ENCODE measurements at places on chromosomes 11 and 22. TPM values are rescaled to one million over a fixed set of nuclear protein-coding genes. Genes with fewer than 3 reads are reported as not detected.

The TMEM132A gene
- 0.47 TPM for total RNA-seq

The MPZL2 gene
- 5.5 TPM for total RNA-seq

The C11orf86 gene
- not detected for total RNA-seq

The DGAT2 gene
- 0.77 TPM for total RNA-seq

The SLN gene
- not detected for total RNA-seq

The RBMXL2 gene
- not detected for total RNA-seq

The CCDC86 gene
- total RNA-seq = 19.2 TPM

The LSP1 gene
- 687 TPM for total RNA-seq

The TBX1 gene
- total RNA-seq = not detected

The CARD16 gene
- 98.8 TPM for total RNA-seq

The LINC01488 gene
- total RNA-seq = not detected

The OR2AT4 gene
- not detected for total RNA-seq

The KCNQ1OT1 gene
- 0.22 TPM for total RNA-seq

The TEF gene
- 3.4 TPM for total RNA-seq

The TRIM48 gene
- total RNA-seq = not detected

The CHADL gene
- total RNA-seq = 0.17 TPM

The TEX54 gene
- not detected for total RNA-seq

The GAB2 gene
- total RNA-seq = 15.9 TPM

The SAAL1 gene
- total RNA-seq = 26.6 TPM

The OR52K2 gene
- total RNA-seq = not detected

The CARD18 gene
- not detected for total RNA-seq

The TMEM121B gene
- 0.05 TPM for total RNA-seq

The THY1 gene
- total RNA-seq = 0.15 TPM

The RNF215 gene
- 9.9 TPM for total RNA-seq

The DDI1 gene
- not detected for total RNA-seq

The CHRNA10 gene
- 3.1 TPM for total RNA-seq

The DBX1 gene
- total RNA-seq = not detected

The BRMS1 gene
- total RNA-seq = 47.4 TPM

The TRPC6 gene
- total RNA-seq = not detected

The NXPE1 gene
- not detected for total RNA-seq

The USH1C gene
- not detected for total RNA-seq

The MMP12 gene
- not detected for total RNA-seq

The MUC2 gene
- not detected for total RNA-seq

The OR5P2 gene
- total RNA-seq = not detected

The LRRC4C gene
- not detected for total RNA-seq

The IGLL1 gene
- total RNA-seq = not detected

The SCN4B gene
- total RNA-seq = not detected

The CPT1B gene
- 107 TPM for total RNA-seq

The MAP6 gene
- 0.25 TPM for total RNA-seq

The APOL5 gene
- total RNA-seq = not detected

The OVOL1 gene
- total RNA-seq = not detected

The SULT4A1 gene
- total RNA-seq = not detected

The SCGB1A1 gene
- not detected for total RNA-seq

The OR52J3 gene
- total RNA-seq = not detected

The TRIM68 gene
- total RNA-seq = 13.4 TPM

The CASP5 gene
- not detected for total RNA-seq

The TRPM5 gene
- 0.07 TPM for total RNA-seq

The GGT1 gene
- 48.1 TPM for total RNA-seq
